ENCODE measurements at places on chromosomes 1 and 21. TPM values are rescaled to one million over a fixed set of nuclear protein-coding genes. Genes with fewer than 3 reads are reported as not detected.

The BLACAT1 gene
- total RNA-seq = 0.19 TPM

The S1PR1 gene
- 72.6 TPM for total RNA-seq

The OLIG2 gene
- not detected for total RNA-seq

The OR2G6 gene
- not detected for total RNA-seq

The KIAA0040 gene
- 26.4 TPM for total RNA-seq

The NBPF19 gene
- 9.6 TPM for total RNA-seq

The TIAM1 gene
- 28.2 TPM for total RNA-seq

The HMCN1 gene
- 0.04 TPM for total RNA-seq

All from activated naive CD8-positive, alpha-beta T cell treated with anti-CD3 and anti-CD28 coated beads for 36 hours (primary cell).